ENCODE measurements at places on chromosomes 11 and 22.

- DNase-seq: no peak
Measured at GRCh38 chr22:47166446-47167016, 404.1 kb downstream of the TBC1D22A start.

DNA sequence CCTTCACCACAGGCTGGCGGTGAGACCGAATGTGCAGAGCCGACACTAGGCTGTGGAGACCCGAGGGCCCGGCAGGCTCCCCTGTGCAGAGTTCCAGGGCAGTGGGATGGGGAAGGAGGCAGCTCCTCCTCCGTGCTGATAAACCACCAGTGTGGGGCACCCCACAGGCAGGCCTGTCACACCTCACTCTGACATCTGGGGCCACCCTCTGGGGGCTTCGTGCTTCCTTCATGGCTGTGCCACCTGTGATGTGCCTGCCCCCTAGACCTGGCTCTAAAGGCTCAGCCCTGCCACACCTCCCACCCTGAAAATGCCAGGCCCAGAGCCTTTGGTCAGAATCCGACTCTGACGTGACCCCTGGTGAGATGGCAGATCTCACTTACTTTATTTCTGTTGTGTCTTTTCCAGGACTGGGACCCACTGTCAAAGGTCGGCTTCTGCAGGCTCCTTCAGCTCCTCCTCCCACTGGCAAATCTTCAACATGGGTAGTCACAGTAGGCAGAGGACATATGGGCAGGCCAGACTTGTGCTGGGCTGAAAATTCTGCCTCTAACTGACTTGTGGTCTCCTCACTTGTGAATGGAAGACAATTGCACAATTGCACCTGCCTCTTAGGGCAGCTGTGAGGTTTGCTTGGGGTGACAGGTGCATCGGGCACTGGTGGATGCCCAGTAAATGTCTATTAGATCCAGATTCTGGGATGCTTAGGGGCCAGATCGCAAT, 46.2 kb upstream of the TSKU start:
- no peak for DNase-seq

DNA sequence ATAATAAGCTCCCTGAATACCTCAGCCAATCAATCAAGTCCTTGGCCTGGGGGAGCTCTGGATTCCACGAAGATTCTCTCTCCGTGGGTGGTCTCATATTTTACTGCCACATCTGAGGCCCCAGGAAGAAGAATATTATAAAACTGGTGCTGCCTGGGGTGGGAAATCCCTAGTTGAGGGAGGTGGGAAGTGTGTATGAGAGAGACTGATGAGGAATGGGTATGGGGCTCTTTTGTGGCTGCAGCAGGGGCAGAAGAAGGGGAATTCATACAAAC, 71.5 kb downstream of the SYN3 start:
- no peak for DNase-seq

DNA sequence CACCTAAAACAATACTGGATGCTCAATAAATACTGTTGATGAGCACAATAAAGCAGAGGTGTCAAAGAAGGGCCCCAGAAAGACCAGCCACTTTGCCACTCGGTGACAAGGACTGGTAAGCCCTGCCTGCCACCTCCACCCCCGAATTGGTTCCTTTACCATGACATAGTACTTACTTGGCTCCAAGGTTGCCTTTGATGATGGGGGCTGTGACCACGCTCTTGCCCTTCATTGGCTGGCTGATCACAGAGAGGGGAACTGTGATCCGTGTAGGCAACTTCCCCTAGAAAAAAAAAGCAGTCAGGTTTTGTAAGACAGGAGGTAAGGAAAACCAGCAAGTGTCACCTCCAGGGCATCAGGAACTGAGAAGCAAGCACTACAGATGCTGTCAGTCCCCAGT, 29.7 kb downstream of the NFRKB start:
- no peak for DNase-seq

- no peak for DNase-seq
Measured at GRCh38 chr22:40203572-40203971, 25.8 kb downstream of the TNRC6B start.

- DNase-seq: no peak
Measured at GRCh38 chr11:82831364-82831763, 68.9 kb downstream of the PRCP start.

GRCh38 chr22:24833881-24834495, 28.0 kb downstream of the SGSM1 start:
- no peak for DNase-seq

DNA sequence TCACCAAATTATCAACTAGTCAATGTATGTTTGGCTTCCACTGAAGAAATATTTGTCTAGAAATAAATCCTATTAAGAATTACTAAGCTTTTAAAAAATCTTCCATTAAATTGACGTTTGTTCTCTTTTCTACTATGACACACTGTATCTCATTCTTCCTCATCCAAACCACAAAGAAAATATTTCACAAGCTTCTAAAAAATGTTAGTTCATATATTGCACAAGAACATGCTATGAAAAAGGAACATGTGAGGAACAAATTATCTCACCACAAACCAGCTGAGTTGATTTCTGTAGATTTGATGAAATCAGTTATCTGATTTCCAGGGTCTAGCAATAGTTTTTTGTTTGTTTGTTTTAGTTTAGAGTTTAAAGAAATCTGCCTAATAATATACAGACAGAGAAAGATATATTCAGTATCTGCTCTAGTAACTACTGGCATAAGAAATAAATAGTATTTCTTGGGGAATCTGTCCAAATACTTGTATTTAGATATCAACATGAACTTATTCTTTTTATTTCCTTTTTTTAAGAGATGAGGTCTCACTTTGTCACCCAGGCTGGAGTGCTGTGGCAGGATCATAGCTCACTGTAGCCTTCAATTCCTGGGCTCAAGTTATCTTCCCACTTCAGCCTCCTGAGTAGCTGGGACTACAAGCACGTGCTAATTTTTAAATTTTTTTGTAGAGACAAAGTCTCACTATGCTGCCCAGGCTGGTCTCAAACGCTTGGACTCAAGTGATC, 161.7 kb downstream of the ATG16L2 start:
- no peak for DNase-seq

DNA sequence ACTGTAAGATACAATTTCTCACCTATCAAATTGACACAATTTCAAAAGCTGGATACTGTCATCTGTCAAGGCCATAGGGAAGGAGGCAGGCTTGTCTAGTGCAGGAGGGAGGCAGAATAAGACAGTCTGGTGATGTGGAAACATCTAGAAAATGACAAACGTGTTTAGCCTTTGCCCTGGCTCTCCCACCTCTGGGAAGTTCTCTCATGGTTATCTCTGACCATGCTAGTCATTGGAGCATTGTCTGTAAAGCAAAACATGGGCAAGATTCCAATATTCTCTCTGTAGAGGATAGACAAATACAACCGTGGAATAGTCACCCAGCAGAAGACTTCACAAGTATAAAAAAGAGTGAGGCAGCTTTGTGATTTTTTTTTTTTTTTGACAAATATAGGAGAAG, 9.1 kb upstream of the SERHL2 start:
- no peak for DNase-seq
